ENCODE measurements at places on chromosomes 7 and 10. TPM values are rescaled to one million over a fixed set of nuclear protein-coding genes. Genes with fewer than 3 reads are reported as not detected.

ODAD2 gene
- polyA plus RNA-seq: not detected

EBLN1 gene
- not detected for polyA plus RNA-seq

POP7 gene
- polyA plus RNA-seq: 143 TPM

DNA sequence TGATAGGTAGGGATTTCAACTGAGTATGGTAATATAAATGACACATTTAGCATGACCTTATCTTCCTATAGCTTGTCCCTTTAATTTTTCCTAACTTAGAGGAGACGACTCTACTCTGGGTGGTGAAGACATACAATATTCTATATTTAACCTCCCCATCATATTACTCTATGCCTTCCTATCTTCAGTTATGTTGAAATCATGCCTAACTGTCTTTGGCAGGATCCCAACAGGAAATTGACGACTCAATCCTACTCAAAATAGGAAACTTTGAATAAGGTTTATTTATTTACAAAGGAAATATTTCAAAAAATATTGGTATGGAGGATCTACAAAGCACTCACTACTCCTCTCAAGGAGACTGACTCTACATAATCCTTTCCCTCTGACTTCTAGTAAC lies 24.1 kb upstream of the SEMA3A start:
- DNase-seq: no peak

- DNase-seq: no peak
Observed at GRCh38 chr7:79245623-79246249, 207.7 kb downstream of the MAGI2 start.

GRCh38 chr7:31690935-31691334 lies 3.9 kb downstream of the PPP1R17 start:
- DNase-seq: no peak

DNA sequence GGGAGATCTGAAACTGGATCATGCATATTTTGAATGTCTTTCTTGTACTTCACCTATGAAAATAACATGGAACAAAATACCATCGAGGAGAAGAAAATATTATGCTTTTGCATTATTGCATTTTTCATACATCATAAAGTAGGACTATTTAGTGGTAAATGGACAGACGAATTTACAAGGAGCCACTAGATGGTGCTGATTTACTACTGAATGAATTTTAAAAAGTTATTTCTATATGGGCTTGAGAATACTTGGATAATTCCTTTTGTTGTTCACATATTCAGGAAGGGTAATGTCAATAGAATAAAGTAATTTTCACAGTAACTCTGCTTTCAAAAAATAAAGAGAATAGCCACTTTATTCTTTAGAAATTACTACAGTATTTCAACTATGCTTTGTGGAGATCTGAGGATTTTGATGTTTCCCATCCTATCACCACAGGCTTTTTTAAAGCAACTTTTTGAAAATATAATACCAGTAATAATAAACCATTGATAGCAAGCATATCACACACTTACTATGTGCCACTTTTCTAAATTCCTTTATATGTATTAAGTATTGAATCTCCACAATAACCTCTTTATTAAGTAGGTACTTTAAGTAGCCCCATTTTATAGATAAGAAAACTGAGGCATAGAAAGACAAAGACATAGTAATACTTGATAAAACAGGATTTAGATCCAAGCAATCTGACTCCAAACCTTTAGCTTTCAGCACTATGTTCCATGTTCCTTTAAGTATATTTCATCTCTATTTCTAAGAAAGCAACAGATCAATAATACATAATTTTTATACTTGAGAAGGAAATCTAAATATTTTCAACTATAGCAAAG lies 38.6 kb downstream of the NEBL start:
- no peak for DNase-seq

STEAP4 gene
- not detected for polyA plus RNA-seq

GRCh38 chr10:53284615-53285182 lies 512.1 kb upstream of the MBL2 start:
- no peak for DNase-seq

DNA sequence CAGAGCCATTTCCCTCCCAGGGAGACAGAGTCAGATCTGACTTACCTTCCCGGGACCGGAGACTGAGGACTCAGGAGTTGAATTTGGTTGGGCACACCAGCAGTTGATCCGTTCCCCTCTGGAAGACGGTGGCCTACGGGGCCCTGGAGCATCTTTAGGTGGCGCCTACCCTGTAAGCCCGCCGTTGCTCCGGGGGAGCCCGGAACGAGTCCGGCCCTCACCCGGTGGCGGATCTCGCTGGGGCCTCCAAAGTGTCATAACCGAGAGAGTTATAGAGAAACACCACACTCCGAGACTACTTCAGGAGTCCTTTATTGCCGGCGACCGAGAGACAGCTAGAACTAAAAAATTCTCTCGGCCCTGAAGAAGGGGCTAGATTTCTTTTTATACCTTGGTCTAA lies 182.8 kb upstream of the MBL2 start:
- no peak for DNase-seq

GRCh38 chr10:3559011-3559410 lies 226.0 kb downstream of the KLF6 start:
- no peak for DNase-seq

GRCh38 chr7:29130096-29130495 lies 16.2 kb downstream of the CPVL start:
- DNase-seq: no peak

DNA sequence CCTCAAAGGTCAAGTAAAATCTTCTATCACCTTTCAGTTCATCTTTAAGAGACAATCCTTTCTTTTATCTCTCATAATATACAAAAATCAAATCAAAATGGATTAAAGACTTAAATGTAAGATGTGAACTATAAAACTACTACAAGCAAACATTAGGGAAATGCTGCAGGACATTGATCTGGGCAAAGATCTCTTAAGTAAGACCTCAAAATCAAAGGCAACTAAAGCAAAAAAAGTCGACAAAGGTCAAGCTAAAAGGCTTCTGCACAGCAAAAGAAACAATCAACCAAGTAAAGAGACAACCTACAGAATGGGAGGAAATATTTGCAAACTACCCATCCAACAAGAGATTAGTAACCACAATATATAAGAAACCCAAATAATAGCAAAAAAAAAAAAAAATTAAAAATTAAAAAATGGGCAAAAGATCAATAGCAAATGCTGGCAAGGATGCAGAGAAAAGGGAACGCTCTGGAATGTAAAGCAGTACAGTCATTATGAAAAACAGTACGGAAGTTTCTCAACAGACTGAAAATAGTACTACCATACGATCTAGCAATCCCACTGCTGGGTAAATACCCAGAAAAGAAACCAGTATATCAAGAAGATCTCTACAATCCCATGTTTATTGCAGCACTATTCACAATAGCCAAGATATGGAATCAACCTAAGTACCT lies 41.7 kb downstream of the TNPO3 start:
- DNase-seq: peak; percentile 31

DNA sequence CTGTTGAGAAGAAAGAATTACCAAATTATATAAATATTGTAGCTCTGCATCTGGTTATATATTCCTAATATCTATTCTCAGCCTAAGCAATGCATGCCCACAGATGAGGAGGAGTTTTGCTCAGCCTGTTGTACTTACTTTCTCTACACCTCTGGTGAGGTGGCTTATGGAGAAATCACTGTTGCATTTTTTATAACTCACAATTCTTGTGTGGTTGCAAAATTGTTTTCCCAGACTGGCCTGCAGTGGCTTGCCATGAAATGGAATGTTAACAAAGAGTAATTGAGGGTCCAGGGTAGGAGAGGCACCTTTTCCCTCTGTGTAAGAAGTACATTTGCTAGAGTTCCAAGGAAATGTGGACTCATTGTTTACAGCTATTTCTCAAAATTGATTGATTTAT lies 202.0 kb upstream of the SEMA3E start:
- no peak for DNase-seq

- DNase-seq: no peak
Observed at GRCh38 chr10:70615784-70616522, 13.4 kb upstream of the PRF1 start.

IFIT1B gene
- polyA plus RNA-seq: not detected

- no peak for DNase-seq
Observed at GRCh38 chr10:79488336-79488735, 24.0 kb upstream of the EIF5AL1 start.

BHLHA15 gene
- 2.6 TPM for polyA plus RNA-seq
